ENCODE measurements at places on chromosomes 7 and 10.

- ATAC-seq, result no peak
Measured at GRCh38 chr10:2414039-2414438, 653.3 kb upstream of the PFKP start.

DNA sequence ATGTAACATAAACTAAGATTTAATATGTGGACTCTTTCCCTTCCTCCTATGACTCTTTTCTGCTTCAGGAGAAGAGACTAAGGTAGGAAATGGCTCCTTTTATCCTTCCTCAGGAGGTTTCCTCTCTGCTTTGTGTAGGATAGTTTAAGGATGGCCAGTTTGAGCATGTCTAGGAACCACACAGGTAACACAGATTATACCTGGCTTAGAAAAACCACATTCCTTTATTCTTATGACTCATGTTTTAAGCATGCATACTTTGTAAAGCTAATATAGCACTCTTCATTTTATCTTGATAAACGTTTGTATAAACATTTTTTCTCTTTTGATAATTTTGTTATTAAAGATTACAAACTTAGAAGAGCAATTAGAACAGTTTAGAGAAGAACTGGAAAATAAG is 57.8 kb downstream of the CYP51A1 start:
- peak; percentile 20 for ATAC-seq

DNA sequence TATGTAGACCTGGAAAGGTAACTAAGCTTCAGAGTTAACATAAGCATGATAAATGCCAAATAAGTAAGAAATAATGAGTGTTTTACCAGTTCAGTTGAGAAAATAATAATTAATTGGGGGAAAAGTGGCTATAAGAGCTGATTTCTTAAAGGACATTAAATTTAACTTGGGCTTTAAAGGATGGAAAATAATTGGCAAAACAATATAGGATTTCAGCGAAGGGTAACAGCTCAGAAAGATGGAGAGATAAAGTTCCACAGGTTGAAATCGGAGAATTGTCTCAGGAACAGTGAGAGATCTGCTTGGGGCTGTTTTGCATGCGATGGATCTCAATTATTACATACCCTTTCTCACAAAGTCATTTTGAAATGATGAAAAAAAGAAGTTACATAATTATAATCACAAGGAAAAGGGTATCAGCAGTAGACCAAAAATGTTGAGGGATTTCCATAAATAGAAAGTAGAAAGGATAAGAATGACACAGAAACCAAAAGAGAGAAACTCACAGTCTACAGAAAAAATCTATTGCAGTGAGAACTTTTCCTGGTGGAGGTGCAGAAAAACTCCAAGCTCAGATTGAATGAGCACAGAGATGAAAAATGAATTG is 40.1 kb upstream of the ITGB8 start:
- ATAC-seq, result no peak

DNA sequence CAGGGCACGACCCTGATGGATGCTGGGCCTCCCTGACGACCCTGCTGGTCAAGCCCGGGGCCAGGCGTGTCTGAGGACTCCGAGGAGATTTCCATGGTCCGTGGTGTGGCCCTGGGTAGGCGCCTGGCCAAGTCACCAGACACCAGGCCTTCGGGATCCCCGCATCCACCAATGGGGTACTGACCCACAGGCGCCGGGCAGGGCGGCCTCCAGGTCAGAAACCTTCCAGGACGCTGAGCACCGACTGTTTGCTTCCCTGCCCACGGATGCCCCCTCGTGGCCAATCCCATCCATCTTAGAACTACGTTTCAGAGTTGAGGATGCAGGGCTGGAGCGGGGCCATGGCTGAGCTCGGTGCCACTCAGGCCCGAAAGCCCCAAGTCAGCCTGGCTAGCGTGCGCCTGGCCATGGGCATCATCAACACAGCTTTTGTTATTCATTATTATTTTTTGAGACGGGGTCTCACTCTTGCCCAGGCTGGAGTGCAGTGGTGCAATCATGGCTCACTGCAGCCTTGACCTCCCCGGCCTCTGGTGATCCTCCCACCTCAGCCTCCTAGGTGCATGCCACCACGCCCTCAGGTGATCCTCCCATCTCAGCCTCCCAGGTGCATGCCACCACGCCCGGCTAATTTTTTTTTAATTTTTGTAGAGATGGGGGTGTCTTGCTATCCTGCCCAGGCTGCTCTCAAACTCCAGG is 7.1 kb upstream of the AMZ1 start:
- peak; percentile 86 for ATAC-seq

- ATAC-seq, result peak; percentile 68
Measured at GRCh38 chr7:140059273-140060242, 3.2 kb downstream of the PARP12 start.

DNA sequence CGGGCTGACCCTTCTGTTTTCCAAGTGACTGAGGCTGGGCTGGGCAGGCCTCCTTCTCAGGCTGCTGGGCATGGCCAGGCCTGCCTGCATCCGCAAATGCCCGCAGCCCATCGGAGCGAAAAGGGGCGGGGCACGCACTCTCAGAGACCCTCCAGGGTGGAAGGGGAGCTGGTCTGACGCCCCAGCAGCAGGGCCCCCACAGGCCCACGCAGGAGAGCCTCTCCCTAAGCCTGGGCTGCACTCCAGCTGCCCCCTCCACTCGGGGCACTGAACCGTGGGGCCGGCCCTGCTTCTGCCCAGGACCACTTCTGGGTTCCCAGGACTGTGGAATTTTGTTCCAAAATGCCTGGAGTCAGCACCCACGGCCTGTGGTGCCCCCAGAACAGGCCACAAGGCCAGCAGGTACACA is 9.3 kb downstream of the ADAP1 start:
- peak; percentile 10 for ATAC-seq

DNA sequence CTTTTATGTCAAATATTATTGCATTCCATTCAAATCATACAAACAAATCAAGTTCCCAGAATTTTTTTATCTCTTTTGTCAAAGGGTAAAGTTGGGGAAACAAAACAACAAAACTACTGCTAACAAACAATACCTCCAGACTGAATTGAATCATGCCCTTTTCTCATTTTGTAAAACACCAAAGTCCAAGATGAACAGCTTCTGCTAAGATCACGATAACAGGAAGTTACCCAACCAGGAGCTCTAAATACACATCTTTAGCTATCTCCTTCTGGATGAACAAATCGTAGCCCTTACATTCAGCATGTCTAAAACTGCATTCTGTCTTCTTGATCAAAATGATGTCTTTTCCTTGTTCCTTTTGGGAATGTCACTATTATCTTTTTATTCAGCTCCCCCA is 97.4 kb downstream of the CTTNBP2 start:
- ATAC-seq, result no peak
